ENCODE measurements at places on chromosomes 11 and 22.

- no peak for DNase-seq
These were observed 36.9 kb upstream of the OR56A1 start for GRCh38 chr11:6067502-6067901.

DNA sequence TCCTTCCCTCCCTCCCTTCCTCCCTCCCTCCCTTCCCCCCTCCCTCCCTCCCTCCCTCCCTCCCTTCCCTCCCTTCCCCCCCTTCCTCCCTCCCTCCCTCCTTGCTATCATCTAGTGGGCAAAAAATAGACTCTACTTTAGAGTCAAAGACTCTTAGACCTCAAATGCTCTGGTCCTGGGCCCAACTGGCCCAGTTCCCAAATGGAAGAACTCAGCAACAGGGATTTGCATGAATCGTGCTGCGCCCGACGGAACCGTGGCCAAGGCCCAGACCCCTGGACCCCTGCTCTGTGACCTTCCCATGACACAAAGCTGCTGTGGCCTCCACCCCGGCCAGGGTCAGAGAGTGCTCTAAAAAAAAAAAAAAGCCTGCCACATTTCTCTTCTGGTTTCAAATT lies 97.4 kb downstream of the WNT7B start:
- DNase-seq = peak; percentile 40

GRCh38 chr22:50523806-50524675 lies 1.4 kb downstream of the SCO2 start:
- DNase-seq = peak; percentile 59

DNA sequence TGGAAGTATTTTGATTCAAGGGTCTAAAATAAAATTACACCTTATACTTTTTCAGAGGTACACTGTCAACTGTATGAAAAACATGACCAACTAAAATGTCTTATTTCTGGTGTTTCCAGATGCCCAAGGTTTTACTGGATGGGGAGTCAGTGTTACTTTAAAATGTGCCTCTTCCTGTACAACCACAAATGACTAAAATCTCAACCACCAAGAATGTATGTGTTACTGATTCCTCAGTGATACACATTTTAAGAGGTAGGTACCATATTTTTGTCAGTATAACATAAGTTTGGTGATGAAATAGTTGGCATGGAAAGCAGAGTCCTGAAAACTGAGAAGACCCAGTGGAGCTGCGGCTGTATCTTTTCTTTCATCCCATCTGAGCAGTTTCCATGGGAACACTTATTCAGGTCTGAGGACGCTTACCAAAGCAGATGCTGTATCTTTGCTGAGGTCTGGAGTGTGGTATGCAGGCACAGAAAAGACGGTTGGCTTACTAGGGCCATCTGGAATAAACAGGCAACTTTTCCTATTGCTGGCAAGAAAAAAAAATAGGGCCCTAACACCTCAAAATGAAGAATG lies 21.2 kb upstream of the TP53AIP1 start:
- no peak for DNase-seq

GRCh38 chr22:47144791-47145425 lies 382.5 kb downstream of the TBC1D22A start:
- DNase-seq = no peak

DNA sequence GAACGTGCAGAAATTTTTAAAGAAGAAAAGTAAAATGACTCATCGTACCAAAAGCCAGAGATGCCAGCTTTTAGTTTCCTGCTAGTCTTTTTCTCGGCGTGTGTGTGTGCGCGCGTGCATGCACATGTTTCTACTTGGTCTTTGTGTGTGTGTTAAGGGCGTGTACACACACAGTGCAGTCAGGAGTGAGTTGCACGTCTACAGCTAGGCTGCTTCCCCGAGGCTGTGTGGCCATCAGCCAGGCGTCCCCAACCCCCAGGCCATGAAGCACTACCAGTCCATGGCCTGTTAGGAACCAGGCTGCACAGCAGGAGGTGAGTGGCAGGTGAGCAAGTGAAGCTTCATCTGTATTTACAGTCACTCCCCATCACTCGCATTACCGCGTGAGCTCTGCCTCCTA lies 36.4 kb downstream of the KCNQ1 start:
- no peak for DNase-seq

GRCh38 chr11:120932305-120932915 lies 91.5 kb upstream of the TBCEL start:
- DNase-seq = no peak

DNA sequence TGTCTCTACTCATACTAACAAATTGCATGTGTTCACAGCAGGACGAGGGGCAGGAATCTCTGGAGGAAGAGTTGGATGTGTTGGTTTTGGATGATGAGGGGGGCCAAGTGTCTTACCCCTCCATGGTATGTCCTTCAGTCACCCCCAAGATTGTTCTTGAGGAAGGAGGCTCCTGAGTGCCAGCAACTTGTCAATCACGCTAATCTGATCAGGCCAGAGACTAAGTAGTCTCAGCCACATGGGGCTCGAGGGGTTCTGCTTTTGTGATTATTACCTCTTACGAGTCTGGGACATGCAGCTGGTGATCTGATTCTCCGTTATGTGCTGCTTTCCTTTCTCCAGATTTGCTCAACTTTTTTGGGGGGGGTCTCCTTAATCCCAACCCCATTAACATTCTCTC lies 54.3 kb downstream of the CTNND1 start:
- no peak for DNase-seq

DNA sequence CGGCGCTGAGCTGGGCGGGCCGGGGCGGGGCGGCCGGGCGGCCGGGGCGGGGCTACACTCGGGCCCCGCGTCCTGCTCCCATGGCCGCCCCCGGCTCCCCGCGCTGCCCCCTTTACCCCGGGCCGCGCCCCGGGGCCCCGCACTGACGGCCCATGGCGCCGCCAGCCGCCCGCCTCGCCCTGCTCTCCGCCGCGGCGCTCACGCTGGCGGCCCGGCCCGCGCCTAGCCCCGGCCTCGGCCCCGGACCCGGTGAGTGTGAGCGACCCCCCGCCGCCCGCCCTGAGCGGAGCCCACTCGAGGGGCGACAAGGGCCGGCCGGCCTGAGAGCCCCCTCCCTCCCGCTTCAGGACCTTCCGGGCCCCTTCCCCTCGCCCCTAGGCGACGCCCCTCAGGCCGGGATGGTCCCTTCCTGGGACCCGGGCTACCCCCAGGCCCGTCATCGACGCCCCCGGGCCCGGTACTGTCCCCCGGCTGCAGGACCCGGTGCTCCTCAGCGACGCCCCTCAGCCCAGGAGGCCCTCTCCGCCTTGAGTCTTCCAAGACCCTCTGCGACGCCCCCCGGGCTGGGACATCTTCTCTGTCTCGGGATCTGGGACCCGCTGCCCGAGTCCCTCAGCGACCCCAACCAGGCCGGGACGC lies at the start of gene KREMEN1:
TSS of gene KREMEN1 (plus strand) at position 57 of the 639 bp plus-strand sequence. CDS start at position 153, 96 bp downstream.
- no peak for DNase-seq

GRCh38 chr11:126592496-126593410 lies 237.3 kb downstream of the ST3GAL4 start:
- no peak for DNase-seq

Measured in psoas muscle (tissue), 8 donors.